GM12864 (cell line): ENCODE measurements at places on chromosomes 7 and 10.

DNA sequence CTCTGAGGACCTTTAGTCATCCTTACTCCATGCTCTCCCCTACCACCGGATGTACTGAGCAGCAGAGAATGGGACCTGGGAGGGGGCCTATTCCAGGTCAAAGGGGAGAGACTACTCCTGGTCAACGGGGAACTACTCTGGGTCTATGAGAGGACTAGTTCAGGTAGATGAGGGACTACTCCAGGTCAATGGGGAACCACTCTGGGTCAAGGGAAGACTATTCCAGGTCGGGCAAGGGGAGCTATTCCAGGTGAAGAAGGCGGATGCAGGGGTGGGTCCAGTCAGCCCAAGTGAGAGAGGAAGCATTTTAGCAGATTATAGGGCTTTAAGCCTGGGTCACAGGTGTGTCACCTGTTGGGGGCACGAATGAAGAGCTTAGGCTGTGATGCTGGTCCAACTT lies 35.4 kb downstream of the CCM2 start:
- DNase-seq = no peak

DNA sequence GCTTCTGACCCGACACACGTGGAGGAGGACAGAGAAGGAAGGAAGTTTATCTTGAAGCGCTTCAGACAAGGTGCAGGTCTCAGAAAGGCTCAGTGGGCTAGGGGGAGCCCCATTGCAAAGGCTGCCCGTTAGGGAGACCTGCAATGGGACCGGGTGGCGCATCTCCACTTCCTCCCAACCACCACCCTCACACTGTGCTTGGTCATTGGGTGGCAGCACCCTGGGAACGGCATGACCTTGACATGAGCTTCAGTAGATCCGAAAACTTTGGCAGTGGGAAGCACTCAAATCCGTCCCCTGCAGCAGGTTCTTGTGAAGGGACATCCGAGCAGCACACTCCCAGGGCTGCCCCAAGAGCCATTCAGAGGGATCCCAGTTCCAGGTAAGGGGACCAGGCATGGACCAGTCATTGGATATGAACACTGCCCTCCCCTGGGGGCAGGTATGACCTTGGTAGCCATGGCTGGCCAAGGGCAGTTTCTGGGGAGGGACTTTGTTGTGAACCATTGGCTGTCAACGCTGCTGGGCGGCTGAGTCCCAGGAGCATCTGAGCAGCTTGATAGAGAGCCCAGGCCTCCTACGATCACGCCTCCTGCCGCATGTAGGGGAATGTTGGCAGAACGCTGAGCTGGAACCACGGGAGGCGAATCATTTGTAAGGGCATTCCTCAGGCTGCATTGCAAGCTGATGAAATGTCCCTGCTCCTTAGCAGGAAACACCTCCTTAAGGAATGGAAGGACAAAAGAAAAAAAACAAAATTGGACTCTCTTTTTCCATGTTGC lies 31.7 kb downstream of the GALNTL5 start:
- no peak for DNase-seq

DNA sequence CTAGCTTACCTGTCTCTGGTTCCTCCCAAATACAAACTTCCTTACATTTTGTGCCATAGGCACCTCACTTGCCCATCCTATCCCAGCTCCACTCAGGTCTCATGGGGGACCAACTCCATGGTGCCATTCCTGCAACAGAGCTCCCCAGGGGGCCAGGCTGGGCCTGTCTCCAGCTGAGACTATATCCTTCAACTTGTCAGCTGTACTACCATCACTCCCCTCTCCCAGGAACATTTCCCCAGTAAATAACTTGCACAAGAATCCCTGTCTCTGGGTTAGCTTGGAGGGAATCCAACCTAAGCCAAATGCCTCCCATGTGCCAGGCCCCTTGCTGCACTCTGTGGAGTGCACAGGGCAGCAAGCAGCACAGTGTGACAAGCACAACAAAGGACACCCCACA lies 33.2 kb downstream of the FRMPD2 start:
- DNase-seq = no peak

- DNase-seq = no peak
Measured at GRCh38 chr7:36278069-36278619, 111.5 kb upstream of the ANLN start.

- no peak for DNase-seq
Measured at GRCh38 chr7:120504386-120504785, 231.4 kb downstream of the KCND2 start.

DNA sequence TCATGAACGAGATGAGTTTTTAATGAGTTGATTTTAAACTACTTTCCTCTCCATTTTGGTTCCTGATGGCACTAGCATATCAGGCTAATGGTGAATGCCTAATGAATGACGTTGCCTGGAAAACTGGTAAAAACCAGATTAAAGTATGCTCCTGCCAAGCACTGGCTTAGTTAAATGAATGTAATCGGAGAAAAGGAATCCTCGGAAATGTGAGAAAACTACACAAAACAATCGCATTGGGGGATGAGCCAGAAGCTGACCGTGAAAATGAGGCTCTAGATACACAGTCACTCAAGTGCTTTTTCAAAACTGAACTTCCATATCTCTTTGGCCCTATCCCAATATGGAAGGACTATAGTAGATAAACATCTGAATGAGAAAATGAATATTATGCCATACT lies 153.8 kb upstream of the COL1A2 start:
- DNase-seq = no peak

DNA sequence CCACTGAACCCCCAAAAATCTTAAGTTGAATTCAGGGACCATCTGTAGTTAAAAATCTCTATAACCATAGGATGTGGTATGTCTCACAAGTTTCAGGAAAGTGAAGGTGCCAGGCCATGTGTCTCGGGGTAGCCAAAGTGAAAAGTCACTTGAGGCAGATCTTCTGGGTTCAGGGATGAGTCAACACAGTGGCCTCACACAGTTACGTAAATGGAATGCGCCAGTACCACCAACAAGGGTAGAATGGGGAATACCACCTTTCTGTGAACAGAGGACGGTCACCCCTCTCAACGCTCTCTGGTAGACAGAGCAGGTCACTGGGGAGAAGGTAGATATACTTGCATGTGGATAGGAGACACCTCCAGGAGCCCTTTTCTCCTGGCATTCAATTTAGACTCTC lies 71.4 kb downstream of the ELMO1 start:
- DNase-seq = no peak

DNA sequence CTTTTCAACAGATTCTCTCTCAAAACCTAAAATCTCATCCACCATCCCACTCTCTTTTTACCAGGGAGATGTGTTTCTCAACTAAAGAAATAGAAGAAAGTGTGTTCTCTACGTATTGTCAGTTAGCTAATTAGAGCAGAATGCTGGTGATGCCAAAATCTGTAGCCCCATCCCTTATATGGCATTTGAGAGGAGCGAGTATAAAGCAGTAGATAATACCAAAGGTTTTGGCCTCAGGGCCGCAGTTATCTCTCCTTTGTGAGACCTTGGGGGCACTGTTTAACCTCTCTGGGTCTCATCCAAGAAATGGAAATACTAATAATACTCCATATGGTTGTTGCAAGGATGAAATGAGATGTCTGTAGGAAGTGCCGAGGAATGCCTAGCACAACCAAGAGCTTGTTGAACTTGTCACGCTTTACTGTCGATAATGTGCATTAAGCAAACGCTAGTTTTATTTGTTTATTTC lies 456 bp upstream of the DLD start:
- no peak for DNase-seq

DNA sequence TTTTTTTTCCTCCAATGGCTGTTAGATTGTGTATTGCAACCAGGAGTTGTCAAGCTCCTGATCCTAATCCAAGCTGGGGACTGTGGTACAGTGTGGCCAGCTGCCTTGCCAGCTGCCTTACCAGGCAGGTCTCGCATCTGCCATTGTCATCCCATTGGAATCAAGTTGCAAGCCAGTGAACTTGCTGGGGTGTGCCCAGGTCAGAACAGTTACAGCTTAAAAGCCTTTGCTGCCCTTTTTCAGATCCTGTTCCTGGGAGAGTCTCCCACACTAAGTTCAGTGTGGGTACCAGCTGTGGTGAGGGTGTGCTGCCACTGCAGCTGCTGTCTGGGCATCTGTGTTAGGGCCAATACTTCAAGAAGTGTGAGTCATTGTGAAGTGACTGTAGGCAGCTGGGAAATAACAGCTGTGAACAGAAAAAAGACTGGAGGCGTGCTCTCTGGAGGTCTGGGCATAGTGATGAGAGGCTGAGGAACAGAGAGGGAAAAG lies 72.8 kb downstream of the CCNY start:
- DNase-seq = no peak

DNA sequence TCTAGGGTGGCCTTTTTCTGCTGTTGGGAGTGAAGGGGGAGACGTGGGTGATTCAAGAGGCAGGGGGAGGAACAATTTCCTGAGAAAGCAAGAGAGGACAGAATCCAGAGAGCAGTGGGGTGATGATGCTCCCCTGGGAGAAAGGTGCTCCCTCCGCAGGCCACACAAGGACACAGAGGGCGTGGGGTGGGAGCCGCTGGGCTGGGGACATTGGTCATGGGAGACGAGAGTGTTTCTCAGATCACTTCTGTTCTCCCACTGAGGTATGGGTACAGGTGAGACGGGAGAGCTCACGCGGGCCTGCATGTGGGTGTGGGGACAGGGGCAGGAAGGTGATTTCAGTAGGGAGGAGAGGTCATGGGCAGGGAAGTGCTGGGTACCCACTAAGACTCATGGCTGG lies 259.5 kb upstream of the CTBP2 start:
- DNase-seq = no peak

DNA sequence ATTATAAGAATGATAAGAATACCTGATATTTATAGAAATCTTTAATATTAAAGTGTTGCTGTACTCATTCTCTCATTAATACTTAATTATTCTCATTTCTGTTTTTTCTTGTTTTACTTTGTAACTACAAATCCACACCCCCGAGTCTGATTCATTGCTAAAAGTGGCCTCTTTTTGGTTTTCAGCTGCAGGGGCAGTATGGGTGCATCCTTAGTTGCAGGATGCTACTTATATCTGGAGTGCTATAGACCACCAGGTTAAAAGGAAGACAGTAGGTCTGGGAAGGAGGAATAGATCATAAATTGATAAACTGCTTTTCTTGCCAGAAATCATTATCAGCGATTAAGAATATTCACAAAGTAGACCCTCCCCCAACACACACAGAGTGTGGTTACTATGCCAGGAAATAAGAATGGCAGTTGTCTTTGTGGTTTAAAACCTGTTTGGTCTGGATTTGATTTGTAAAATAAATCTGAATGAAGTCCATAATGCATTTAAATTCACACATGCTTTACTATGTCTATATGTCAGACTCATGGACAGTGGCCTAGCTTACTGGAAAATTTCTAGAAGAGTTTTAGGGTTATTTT lies 96.5 kb downstream of the NRF1 start:
- DNase-seq = no peak

GRCh38 chr7:140873434-140873833 lies 51.3 kb downstream of the BRAF start:
- no peak for DNase-seq

DNA sequence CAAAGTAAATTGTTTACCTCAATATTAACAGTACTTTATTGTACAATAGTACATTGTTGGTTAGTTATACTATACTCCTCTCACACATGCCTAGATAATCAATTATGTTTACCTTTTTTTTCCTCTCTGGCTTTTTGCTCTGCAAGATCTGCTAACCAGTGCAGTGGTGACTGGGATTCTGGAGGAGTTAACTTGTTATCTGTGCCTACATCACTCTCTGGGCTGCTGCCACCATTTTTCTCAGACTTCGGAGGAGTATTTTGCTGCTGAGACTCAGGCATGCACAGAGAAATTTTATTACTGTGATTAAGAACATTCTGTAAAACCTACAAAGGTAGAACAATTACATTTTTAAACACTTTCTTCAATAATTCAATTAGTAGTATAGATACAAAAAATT lies 59.7 kb downstream of the NRBF2 start:
- DNase-seq = no peak

- DNase-seq = no peak
Measured at GRCh38 chr10:63822496-63822895, 301.3 kb downstream of the REEP3 start.

GRCh38 chr10:75179657-75180177 lies 30.9 kb upstream of the VDAC2 start:
- no peak for DNase-seq

GRCh38 chr10:133262696-133263095 lies 14.0 kb downstream of the ADAM8 start:
- DNase-seq = no peak

DNA sequence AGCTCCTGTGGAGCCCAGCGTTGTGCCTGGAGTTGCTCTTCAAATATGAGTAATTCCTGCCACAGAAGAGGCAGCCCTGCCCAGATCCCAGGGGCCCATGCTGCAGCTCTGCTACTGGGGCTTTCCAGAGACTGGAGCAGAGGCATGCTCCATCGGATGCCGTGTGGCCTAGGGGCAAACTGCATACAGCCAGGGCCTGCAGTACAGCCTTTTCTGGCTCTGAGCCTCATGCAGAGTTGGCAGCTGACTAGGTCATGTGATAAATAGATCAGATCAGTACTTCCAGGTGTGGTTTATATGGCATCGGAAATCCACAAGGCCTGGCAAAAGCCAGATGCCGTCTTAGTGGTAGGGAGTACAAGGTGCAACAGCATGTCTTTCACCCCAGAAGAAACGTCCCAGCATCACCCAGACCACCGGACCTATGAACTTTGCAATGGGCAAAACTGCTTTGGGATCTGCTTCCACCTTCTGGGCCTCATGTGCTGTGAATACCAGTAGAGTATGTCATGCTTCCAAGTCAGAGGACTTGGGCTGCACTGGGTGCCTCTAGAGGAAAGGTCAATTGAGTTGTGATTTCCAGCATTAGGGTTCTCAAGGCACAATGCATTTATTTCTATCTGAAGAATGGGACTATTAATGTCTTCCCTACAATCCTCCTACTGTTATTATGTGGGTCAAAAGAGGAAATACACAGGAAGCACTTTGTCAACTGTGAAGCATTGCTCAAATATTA lies 250.7 kb upstream of the ZNF32 start:
- no peak for DNase-seq

- DNase-seq = no peak
Measured at GRCh38 chr7:99193527-99194220, 14.2 kb downstream of the KPNA7 start.

GRCh38 chr7:107691716-107692115 lies 31.1 kb downstream of the SLC26A4 start:
- DNase-seq = no peak

GRCh38 chr10:102814873-102815661 lies 22.1 kb downstream of the CYP17A1 start:
- no peak for DNase-seq

- DNase-seq = no peak
Measured at GRCh38 chr10:64619102-64619501, 1097.9 kb downstream of the REEP3 start.

DNA sequence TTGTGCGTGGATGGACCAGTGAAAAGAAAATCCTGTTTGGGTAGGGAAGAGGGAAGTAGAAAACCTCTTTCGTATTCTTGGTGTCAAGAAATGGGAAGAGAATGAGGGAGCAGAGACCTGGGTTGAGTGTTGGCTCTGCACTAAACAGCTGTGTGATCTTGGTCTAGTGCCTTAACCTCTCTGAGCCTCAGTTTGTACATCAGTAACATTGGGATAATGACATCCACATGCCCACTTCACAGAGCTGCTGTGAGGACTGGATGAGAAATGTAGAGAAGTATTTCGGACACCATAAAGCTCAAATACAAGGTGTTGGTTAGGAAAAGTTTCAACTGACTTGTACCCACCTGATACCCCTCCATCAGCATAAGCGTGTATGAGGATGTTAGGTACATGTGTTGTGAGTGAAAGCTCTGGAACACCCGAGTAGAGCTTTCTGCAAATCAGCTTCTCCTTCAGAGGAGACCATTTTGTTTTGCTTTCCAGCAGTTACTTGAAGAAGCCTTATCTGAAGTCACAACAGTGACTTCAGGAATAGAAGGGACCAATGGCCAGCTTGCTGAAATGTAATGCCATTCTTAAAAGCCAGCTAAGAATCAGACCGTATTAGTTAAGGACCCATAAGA lies 11.2 kb downstream of the TRIM56 start:
- no peak for DNase-seq

- DNase-seq = peak; percentile 1
Measured at GRCh38 chr7:40393660-40394059, 258.9 kb downstream of the SUGCT start.
